Amniotic stem cell (primary cell): ENCODE measurements at places on chromosomes 3 and 15.

- no peak for DNase-seq
Measured at GRCh38 chr3:16498130-16498890, 15.2 kb downstream of the RFTN1 start.

DNA sequence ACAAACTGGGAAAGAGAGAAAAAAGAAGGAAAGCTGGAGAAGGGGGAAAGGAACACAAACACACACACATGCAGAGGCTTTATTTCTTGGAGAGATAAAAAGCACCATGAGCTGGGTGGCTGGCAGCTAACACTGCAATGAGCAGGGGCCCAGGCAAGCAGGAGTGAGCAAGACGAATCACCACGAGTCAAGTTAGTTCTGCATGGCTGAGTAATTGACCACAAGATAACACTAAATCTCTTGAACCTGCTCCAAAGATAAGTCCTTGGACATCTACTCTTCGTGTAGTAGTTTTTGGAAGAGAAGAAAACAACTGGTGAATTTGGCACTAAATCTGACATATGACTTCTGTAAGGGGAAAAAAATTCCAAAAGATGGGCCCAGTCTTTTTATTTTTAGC is 100.9 kb downstream of the MYO5A start:
- no peak for DNase-seq

DNA sequence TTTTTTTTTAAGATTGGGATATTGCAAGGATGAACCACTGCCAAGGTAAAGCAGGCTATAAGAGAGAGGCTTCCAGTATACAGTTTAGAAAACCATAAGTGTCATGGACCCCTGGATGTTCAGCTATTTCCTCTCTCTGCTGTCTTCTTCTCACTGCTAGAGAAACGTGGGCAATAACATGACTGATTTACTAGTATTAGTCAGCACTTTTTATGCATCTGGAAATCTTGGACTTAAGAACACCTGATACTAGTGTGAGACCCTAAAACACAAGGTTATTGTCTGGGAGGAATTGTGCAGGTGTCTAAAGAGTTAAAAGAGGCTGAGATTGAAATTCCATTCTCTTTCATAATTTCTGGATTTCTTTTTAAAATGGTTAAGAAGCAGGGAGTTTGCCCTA is 460.6 kb upstream of the MCTP2 start:
- DNase-seq, result no peak

- no peak for DNase-seq
Measured at GRCh38 chr3:15535732-15536131, 14.2 kb upstream of the COLQ start.

DNA sequence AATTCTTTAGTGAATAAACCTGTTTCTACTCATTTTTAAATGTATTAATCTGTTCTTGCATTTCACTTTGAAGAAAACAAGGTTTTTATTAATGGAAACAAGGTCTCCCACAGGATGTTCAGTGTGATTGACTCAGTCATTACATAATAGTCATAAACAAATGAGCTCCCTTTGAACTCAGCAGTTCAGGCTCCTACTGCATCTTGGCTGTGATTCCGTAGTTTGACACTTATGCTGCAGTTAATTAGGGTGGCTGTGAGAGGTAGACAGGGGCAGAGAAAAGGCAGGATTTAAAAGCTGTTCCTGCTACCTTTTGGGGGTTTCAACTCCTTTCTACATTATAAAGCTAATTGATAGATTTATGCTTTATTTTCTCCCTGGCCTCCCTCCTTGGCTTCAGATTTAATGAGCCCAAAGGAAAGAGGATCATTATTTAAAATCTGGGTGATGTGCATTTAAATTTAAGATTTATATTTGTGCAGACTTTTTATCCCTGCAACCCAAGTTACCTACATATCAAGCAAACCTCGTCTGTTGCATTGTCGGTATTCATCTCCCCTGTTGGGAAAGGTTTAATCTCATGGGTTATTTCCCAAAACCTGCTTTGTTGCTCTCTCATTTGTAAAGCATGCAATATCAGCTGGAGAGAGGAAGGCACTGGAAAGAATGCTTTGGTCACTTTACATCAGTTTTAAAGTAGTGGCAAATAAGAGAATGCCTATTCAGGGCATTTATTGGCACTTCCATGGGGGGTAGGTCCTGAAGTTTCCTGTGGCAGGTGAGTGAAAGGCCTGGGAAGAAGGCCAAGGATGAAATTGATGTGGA is 345.0 kb upstream of the NR2E3 start:
- DNase-seq, result no peak

DNA sequence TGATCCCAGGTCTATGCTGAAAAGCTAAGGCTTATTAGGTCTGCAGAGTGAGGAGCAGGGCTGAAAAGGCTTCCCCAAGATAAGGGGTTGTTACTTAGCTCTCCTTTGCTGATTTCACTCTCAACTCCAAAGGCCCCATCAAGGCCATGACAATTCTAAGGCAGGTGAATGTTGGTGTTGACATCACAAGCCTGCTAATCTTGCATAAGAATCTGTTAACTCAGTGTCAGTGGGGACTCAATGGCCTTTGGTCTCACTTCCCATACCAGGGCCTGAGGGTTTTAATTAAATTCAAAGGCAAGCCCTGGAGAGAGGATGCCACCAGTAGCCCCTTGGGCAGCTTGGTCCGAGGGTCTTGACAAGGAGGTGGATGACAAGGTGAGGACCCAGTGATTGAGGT is 9.4 kb upstream of the ALAS1 start:
- DNase-seq, result no peak

DNA sequence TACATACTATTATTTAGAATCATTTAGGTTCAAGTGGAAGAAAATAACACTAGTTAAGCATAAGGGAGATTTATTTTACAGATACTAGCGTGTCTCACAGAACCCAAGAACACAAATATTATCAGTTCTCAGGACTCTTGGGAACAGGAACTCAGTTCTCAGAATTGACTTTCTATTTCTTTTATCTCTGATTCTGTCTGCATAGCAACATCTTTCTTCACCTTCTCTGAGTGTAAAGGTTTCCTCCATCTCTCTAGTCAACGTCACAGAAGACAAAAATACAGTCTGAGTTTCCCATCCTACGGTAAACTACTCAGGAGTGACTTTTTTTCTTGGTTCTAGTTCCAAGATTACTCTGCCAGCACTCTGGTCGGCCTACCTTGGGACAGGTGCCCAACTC is 220.0 kb downstream of the SV2B start:
- DNase-seq, result no peak

DNA sequence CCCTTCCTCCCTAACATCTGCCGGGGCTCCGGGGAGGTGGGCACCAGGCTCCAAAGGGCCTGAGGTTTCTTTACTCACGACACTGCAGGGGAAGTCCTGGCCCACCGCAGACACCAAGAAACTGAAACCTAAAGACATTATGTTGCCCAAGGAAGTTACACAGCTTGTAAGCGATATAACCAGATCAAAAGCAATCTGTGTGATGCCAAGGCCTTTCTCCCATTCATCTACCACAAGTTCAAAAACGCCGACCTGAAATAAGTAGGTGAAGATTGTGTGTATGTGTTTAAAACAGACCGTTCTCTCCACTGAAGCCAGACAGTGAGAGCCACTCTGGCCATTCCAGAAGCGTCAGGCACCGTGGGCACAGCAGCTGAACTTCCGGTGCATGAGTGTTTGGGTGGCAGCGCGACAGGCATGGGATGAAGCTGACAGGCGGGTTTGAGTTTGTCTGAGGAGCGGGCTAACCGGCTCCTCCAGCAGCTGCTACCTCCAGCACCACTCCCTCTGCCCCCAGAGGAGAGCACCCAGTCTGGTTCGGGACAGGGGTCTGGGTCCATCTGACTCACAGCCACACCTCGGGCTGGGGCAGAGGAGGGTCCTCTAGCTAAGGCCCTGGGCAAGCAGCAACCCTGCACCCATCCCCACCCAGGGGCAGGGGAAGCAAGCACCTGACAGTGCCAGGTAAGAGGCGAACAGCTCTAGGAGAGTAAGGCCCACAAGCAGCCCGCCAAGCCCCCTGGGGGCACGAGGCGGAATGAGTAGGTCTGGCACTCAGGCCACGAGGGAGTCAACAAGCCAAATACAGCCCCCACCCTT is 1.3 kb downstream of the TNK2 start:
- no peak for DNase-seq

DNA sequence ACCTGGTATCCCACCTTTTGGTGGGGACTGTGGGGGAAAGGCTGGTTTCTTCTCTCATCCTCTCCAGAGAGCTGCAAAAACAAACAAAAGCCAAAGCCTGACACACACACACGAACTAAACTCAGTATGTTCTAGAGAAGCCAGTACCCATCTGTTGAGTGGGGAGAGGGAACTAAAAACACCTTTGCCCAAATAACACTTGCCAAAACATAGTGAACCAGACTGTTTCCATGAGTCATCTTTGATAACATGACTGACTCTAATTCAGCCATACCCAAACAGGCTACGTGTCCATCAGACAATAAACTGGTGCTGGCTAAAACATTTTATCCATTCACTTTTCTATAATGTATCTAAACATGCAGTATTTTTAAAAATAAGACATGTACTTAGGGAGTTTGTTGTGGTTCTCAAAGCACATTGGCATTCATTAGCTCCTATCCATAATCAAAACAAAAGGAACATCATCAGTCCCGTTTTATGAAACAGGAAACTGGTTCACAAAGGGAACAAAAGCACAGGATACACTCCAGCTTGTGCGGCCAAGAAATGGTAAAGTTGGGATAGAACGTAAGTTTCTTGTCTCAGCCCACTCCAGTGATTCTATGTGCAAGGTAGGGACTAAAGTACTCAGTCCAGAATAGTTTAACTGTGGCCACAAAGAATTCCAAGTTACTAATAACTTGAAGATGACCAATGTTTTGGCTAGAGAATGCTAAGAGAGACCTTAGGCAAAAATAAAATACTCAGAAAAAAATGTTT is 16.1 kb downstream of the LYSMD2 start:
- DNase-seq, result no peak

GRCh38 chr15:45457220-45457619 is 65.3 kb downstream of the SLC30A4 start:
- DNase-seq, result no peak

- DNase-seq, result no peak
Measured at GRCh38 chr3:178103140-178103539, 433.1 kb upstream of the KCNMB2 start.

GRCh38 chr3:12729051-12729651 is 29.9 kb downstream of the TMEM40 start:
- DNase-seq, result no peak

DNA sequence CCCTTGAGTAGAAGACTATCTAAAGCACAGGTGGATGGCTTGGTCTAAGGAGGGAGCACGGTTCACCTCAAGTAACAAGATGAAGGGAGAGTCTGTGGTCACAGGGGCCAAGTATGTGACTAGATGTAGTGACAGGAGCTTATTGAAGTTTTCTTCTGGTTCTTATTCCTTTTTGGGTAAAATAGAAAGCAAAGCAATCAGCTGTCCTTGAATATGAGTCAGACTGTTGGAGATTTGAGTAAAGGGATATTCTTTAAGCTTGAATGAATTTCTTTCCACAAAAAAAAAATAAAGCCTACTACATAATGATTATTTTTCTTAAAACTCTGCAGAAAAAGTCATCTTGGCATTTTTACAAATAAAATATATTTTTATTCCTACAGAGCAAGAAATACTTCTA is 1.5 kb upstream of the CNTN6 start:
- no peak for DNase-seq

DNA sequence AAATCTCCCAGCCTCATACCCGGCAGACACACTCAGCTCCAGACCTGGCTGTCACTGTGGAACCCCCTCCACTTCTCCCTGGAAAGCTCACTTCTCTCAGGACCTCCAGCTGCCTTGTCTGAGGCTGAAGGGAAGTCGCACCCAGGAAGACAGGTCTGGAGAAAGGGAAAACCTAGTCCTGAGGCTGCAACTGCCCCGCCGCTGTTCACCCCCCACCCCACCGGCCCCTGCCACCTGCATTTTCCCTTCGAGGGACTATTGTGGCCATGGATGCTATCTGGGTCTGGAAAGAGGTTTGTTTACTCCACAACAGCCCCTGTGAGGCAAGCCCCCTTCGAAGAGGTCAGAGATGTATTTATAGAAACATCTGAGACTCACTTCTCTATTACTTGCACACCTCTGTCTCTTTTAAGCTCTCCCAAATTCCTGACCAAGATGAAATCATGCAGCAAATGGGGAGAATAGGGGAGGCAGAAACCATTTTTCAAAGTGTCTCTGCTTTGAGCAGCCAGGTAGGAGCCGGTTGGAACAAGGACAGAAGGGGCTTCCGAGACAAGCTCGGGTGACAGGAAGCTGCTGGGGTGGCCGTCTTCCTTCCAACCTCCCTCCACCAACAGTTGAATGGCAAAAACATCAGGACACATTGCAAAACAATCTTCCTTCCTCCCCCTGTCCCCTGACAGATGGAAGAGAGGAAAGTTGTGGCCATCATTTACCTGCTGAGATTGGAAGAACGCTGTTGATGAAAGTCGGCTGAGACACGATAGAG is 518 bp downstream of the COLQ start:
- DNase-seq, result no peak

- no peak for DNase-seq
Measured at GRCh38 chr3:126851934-126852333, 131.0 kb upstream of the PLXNA1 start.

DNA sequence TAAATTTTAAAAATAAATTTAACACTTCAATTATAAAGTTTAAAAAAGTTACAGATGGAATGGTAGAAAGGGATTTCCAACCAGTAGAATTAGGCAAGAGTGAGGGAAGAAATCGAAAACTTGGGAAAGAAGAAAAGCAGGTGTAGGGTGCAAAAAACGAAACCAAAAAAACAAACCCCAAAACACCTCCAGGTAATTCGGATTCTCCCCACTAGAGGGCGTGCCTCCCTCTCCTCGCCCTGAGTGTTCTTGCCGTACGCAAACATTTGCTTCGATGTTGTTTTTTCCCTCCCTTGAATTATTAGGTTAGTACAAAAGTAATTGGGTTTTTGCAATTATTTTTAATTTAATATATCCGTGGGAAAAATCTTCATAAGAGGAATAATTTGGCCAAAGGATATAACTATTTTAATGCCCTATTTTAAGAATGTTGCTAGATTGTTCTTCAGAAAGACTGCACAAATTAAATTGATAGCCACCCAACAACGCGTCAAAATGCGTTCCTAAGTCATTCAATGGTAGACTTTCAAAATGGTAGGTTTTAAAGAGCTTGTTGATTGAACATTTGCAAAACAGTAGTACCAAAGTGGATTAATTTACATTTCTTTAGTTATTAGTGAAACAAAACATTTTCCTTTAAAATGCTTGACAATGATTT is 63.7 kb downstream of the SLC30A4 start:
- no peak for DNase-seq
